ENCODE measurements at places on chromosomes 11 and 22.

DNA sequence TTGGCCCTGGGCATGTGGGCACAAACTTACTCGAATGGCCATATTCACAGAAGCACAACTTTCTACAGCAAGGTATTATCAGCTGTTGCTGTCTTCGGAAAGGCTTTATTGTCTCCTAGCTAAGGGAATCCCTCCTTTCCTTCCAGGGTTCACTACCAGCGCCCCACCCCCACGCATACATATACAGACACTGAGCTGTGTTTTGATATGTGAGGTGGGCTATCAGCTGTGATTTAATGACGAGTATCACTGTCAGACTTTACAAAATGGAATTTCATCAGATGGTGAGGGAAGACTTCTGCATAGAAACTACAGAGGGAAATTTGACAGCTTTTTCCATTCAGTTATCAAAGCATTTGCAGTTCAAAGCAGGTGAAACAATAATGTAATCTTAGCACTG is 730.2 kb downstream of the NTM start:
- no peak for DNase-seq

DNA sequence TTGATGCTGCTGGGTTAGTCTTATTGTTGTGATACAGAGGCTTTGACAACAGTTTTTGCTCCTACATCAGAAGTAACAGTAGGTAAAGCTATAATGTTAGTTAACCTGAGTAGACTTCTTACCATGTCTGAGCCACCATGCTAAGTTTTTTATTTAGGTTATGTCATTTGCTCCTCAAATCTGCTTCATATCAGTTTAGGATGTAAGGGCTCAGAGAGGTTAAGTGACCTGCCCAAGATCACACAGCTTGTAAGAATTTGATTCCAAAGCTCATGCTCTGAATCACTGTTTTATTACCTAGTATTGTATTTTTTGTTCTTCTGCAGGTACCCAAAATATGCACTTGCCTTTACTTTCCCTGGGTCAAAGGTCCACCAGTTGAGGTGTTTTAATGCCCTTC is 161.7 kb downstream of the COMMD9 start:
- DNase-seq: no peak

DNA sequence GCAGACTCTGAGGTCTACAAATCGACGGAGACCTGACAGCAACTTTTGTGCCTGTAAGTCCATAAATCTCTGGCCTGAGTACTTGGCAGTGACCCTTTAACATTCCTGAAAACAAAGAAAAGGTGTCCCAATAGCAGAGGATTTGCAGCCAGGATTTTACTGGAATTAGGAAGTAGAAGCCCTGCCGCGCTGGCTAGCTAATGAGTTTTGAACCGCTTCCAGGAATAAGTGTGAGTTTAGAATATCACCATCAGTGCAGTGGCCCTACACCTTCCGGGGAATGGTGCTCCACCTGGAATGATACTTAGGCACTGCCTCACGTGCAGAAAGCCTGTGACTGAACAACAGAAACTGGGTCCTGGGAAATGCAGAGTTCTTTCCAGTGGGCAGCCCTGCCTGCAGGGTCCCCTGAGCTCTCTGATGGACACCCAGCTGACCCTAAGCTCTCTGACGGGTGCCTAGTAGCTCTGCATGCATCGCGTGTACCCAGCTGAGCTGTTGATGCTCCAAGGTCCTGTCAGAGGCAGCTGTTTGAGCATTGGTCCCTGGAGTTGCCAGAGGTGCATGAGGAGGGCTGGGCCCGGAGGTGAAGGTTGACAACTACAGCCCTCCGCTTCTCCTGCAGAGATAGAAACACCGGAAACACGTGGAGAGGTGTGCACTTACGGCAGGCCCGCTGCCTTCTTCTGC is 380.9 kb downstream of the TBC1D22A start:
- DNase-seq: no peak

DNA sequence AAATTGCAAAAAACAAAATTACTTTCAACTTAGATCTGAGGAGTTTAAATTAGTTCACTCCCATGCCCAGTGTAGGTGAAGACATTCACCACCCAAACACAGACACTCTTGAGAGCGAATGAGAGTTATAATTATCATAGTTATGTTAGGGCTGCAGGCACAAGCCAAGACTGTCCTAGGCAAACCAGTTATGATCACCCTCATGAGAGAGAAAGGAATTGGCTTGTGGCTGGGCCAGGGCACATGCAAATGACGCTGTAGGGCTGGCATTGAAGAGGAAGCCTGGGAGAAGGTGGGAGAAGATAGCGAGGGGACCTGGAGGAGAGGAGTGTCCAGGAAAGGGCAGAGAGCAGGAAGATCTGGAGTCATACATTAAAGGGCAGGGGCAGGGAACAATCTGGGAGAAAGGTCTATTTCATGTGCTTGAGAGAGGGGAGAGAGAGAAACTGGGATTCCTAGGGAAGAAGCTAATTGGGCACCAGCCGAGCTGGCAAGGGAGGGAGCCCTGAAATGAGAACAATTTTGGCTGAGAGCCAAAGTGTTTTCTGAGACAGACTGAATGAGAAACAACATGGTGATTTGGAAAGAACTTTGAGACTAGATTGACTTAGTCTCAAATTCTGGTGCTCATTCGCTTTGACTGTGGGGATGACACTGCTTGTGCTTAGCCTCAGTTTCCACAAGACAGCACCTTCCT is 279.9 kb downstream of the KIRREL3 start:
- no peak for DNase-seq

GRCh38 chr11:2126520-2127085 is 12.6 kb downstream of the IGF2 start:
- DNase-seq: no peak

DNA sequence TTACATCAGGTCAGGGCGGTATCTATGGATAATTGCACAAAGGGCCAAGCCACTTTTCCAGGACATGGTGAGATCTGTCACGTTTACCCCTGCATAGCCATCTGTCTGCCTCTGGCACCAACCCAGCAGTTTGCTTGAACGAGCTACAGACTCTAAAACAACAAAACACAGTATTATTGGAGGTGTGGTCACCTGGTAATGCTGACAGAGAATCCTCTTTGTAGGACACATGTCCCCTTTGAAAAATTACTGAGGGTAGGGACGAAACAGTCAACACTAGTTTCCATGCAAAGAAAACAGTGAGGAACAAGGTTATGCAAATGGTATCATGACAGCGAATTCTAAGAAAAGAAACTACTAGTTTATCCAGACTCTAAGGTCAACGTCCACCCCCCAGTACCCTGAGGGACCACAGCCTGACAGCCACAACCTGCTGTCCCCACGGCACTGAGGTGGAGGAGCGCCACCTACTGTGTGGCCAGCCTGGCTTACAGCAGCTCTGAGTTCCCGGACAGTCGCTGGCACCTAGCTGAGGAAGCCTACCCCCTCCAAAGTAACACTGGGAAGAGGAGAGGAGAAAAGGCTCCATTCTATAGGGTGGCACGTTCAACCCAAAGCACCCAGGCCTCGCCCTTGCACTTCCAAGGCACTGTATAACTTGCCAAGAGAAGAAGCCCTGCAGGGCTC is 117.4 kb upstream of the BID start:
- no peak for DNase-seq

DNA sequence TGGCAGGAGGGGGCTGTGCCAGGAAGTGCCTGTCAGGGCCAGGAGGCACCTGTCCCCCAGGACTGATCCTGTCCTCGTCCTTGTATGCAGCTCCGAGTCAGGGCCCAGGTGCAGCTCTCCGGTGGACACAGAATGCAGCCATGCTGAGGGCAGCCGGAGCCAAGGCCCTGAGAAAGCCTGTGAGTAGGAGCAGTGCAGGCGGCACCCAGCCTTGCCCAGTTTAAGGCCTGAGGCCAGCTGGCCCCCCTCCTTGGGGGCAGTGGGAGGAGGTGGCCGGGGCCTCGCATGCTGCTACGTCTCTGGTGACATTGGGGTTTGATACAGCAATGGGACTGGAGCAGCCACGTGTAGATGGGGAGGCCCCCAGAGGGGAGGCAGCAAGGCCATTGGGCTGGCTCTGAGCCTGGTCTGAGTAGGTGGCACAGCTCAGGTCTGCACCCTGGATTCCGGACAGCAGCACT is 34.9 kb downstream of the SBF1 start:
- no peak for DNase-seq

DNA sequence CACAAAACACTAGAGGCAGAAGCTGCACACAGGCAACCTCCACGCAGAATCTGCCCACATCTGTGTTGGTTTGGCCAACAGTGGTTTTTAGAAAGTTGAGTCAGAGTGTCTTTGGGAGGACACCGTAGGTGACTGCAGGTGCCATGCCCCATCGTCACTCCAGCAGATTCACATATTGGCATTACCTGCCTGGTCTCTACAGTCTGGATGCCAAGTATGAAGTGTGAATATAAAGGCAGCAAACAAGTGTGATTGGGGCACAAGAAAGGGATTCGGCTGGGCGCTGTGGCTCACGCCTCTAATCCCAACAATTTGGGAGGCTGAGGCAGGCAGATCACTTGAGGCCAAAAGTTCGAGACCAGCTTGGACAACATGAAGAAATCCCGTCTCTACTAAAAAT is 11.0 kb upstream of the FXYD2 start:
- no peak for DNase-seq

- no peak for DNase-seq
Measured at GRCh38 chr11:109037856-109038780, 373.2 kb downstream of the DDX10 start.

DNA sequence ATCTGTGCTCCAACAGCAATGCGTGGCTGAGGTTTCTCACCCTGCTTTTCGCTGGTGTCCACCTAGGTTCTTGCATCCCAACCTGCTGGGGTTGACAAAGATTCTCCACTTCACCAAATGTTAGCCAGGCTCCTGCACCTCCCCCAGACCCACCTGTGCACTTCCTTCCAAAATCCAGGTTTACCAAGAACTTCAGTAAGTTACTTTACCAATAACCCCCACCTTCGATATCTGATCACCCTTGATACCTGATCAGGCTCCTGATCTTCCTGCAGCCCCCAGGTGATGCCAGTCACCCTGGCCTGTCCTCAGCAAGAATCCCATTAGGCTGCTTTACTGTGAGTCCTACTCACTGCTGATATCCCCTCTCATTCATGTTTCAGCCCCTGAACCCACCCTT is 1203.4 kb downstream of the TBC1D22A start:
- no peak for DNase-seq
